ENCODE measurements at places on chromosomes 12 and 14.

GRCh38 chr14:105876158-105876557 lies 349.8 kb downstream of the TMEM121 start:
- DNase-seq, result no peak

DNA sequence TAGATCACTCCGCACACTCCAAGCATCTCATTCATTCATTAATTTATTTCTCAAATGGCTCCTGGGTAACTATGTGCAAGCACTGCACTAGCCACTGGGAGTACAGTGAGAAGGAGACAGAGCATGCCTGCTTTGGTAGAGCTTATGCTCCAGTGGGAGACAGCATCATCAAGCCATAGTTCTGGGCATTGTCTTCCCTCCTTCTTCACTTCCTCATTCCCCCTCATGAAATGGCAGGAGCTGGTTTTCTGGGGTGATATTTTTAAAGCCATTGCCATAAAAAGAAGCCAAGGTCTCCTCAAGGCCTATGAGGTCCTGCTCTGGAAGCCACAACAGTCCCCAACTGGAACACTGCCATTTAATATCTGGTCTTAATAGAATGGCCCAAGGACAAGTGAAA lies 20.2 kb upstream of the RIC8B start:
- DNase-seq, result no peak

GRCh38 chr14:89364316-89364715 lies 52.7 kb downstream of the FOXN3 start:
- no peak for DNase-seq

DNA sequence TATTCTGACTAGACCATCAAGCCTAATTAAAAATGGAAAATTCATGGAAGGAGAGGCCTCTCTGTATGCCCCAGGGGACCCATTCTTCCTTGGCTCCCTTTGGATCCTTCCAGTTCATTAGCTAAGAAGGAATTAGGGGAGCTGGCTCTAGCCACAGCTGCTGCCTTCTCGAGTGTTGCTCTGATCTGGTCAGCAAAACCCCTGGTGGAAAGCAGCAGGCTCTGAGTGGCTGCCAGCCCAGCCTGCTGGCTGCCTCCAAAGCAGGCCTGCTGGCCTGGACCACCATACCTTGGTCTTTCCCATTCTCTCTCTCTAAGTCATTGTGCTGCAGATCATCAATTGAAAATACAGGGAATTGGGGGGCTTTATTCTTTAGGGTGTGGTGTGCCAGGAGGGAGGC lies 29.0 kb upstream of the AKAP6 start:
- no peak for DNase-seq

GRCh38 chr14:92880851-92881250 lies 42.1 kb upstream of the CHGA start:
- no peak for DNase-seq

DNA sequence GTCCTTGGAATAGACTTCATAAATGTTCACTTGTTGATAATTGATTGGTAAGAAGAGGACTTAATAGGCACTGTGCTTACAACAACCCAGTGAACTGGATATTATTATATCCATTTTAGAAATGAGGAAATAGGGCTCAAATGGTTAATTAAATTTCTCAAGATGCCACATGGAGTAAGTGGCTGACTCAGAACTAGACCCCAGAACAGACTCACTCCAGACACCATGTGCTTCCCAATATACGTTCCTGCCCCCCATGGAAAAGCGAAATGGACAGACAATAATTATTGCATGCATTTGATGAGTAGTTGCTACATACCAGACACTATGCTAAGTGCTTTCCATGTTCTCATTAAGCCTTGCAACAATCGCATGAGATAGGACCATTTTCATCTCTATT lies 895 bp upstream of the ANKS1B start:
- DNase-seq, result no peak

GRCh38 chr12:93990832-93991803 lies 157.3 kb upstream of the PLXNC1 start:
- DNase-seq, result no peak

DNA sequence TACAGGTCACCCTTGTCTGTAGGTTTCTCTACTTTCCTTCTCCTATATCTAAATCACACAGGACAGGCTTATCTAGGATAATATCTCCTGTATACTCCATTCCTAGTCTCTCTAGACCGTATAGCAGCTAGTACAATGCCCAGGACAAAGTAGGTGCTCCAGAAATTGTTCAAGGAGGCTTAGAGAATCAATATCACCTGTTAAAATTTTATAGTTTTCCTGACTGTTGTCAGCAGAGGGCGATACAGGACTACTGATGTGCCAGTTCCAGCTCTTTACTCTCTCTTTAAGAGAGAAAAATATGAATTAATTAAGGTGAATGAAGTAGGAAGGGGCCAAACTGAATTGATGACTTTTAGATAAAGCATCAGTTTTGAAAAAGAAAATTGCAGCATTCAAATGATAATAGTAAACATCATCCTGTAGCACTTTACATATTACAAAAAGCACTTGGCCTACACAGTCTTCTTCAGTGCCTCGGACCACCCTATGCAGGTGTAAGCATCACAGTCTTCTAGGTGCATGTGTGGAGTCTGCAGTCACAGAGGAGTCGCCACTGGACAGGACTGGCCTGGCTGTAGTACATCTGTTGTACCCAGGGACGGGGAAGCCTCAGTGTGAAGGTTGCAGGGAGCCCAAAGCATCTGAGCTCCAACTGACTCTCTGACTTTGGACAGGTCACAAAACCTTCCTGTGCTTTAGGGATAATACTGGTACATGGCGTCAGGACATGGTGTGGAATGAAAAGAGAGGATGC lies 61.9 kb upstream of the MAX start:
- no peak for DNase-seq

DNA sequence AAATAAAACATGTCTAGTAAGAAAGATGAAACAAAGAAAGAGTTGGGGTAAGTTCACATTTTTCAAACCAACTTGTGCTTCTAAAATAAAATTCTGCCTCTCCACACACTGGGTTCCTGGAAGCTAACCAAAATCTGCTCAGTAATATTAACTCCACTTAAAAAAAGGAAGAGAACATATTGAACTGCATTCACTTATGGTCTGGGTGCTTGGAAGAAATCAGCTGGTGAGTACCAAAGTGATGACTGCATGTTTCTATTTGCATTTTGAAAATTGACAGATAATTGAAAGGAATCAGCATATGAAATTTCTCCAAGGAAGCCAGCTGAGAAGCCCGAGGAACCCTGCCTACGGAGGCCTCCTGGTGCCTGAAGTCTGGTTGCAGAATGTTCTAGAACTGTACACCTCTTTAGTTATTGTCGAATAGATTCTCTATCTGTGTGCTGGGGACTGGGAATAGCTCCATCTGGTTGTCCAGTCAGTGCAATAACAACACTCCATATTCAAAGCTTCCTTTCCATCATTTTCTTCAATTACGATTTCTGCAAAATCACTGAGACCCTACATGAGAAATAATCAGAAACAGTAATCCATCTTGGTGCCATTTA lies 836.1 kb downstream of the VRK1 start:
- no peak for DNase-seq

DNA sequence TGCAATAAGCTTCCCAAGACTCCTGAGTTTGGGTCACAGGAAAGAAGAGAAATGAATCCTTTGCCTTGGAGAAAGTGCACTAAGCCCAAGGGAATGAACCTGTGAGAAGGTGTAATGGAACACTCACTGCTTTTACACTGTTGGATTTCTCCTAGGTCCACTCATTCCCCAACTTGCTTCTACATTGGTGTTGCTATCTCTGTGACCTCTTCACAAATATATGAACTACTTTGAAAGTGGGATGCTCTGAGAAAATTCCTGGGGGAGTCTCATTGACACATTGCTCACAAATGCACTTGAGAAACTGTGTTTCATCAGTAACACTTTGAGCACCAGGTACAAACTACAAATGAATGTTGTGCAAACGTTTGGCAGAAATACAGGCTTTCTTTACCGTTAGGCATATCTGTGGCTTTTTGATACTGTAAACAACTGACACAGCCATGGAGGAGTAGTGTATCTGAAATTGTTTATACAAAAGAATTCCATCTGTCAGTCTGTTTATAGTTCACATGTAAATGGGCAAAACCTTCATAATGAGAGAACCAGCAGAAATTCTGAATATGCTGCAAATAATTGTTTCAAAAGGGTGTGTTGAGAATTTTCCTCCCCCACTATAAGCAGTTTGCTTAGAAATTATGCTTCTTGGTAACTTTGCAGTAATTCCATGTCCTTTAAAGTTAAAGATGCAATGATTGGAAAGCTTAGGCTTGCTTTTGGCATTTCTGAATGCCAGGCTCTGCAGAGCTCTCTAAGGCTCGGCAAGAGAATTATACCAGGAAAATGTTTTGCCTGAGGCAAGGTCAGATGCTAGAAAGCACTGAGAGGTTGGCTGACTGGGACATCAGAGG lies 348.5 kb upstream of the DDHD1 start:
- no peak for DNase-seq

GRCh38 chr14:92734618-92735017 lies 13.8 kb downstream of the LGMN start:
- no peak for DNase-seq

DNA sequence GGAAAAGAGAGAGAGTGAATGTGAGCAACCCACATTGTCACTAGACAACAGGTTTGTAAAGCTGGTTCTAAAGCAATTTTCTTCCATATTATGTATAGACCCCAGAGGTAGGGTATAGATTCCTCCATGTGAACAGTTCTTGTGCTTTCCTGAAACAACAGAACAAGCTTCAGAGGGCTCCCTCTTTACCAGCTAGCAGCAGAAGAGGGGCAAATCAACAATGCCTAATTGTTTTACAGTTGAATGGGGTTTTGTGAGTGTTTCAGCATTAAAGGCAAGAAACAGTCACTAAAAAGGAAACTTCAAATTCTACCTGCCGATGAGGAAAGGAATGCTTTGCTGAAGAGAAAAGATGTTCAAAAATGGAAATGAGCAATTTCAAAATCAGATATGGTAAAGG lies 341.2 kb upstream of the KITLG start:
- DNase-seq, result no peak

- no peak for DNase-seq
Observed at GRCh38 chr12:109695416-109695815, 18.2 kb upstream of the FAM222A start.

DNA sequence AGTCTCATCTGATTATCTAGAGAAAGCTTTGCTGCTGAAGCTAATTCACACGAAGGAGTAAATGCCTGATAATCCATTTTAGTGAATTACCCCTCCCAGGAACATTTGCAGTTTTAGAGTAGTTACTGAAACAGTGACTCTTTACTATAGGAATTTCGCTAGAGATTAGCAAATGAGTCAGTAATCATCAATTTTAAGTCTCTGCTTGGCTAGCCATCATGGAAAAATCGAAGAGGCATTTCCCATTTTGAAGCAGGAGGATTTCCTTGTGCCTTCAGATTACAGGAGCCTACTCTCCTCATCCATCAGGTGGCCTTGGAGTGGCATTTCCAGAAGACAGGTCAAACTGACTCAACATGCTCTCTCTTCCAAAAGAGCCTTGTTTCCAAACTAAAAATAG lies 154.5 kb downstream of the EGLN3 start:
- no peak for DNase-seq

DNA sequence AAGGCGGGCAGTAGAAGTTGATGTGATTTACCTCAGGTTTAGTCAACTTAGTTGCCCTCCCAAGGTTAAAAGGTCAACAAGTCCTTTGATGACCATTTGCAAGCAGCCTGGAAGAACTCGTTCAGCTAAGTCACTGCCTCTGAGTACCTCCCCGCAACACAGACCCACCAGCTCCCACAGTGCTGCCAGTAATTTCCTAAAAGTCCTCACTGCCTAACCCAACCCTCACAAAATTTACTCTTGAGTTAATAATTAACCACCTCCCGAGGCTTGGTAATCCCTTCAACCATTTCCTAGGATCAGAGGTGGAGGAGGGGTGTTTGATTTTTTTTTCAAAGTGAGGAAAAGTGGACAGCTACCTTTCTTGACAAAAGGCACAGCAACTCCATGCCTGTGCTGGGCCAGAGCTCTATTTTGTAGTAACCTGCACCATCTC lies 55.8 kb downstream of the MAP3K9 start:
- DNase-seq, result no peak

DNA sequence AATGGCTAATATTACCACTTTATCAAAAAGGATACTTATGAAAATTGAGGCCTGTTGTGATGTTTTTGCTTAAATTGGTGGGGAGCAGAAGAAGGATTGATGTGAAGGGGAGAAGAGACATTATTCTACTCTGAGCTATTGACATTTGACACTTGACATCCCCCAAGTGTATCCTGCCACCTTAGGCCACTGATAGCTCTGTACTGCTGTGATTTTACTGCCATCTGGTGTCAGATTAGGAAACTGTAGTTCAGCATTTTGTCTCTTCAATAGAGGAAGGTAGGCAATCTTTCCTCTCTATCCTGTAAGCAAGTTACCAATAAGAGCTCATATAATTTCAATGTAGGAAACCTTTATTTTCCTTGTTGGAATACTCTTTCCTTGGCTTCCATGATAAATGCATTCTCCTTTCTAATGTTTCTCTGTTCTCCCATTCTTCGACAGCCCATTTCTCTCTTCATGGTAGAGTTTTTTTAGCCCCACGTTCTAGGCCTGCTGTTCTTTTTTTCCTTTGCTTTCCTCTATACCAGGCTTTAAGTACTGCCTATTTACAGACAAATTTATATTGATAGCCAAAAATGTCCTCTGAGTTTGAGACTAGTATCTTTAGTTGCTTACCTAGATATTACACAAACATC lies 46.3 kb downstream of the PPHLN1 start:
- DNase-seq, result no peak

- DNase-seq, result no peak
Observed at GRCh38 chr14:29521526-29522137, 406.0 kb downstream of the PRKD1 start.

DNA sequence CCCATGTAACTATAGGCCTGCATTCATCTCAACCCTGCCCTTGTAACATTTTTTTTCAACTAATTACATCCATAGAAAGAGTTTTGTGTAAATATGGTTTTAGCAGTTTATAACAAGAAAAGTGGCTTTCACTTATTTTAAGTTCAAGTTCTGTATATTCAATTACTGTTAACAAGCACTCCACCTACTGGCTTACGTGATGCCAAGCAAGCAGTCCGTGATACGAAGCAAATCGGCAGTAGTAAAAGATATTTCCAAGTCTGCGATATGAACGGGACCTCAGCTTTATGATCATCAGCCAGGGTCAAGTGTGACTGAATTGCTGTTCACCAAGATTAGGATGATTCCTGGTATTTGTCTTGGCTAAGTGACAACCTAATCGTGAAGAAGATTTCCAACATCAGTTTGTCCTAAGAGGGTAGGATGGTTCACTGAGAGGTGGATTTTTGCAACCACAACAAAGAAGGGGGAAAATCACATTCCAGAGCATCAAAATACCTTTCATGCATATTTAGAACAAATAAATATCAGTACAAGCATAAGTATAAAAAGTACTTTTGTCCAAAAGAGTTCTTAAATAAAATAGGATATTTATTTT lies 456.2 kb downstream of the FOXG1 start:
- no peak for DNase-seq

DNA sequence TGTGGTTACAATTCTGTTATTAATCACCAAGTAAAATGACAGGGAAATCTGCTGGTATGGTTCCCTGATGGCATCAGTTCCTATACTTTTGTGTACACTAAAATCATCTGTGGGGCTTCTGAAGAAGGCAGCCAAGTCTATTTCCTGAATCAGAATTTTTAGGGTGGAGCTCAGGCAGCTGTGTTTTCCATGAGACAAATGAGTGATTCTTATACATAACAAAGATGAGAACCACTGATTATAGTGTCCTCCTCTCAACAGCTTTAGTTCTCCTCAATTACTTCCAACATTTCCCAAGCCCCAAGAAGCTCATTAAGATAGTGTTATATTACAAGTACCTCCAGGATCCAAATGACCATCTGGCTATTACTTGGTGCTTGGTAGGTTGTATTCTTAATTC lies 64.5 kb upstream of the USP44 start:
- DNase-seq, result no peak
